ENCODE measurements at places on chromosomes 11 and 22.

GRCh38 chr22:49959782-49960158 is 802 bp upstream of the PIM3 start:
- peak; percentile 44 for DNase-seq

DNA sequence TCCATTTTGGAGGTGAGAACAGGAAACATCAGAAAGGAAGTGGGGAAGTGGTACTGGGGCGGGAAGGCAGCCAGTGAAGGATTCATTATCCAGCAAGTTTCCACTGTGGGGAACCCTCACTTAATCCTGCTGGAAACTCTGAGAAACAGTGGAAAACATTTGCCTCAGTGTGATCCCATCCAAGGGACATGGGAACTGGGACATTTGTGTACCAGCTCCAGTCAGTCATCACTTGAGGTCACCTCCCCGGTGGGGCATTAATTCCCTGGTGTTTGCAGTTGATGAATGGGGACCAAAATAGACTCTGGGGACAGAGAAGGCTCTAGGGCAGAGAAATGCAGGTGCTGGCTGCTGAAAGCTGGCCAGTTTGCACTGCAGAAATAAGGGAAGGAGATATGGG is 599.9 kb downstream of the BUD13 start:
- DNase-seq = no peak

DNA sequence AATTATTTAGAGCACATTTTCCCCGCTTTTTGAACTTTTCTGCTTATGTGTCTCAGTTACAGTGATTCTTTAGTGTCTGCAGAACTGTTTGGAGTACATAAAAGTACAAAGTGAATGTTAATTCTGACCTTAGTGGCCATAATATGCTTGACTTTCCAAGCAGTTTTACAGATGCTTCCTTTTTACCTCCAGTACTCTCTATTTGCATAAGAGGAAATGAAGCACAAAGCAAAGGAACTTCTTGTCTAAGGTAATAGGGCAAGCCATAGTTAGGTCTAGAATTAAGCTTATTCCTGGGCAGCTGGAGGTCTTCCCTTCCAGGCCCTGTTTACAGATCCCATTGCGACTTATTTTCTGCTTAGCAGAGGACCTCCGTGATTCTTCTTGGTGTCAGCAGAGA is 3.6 kb downstream of the GTPBP1 start:
- DNase-seq = no peak

GRCh38 chr11:103944251-103944940 is 92.0 kb upstream of the DDI1 start:
- DNase-seq = no peak

GRCh38 chr11:13594044-13594443 is 74.4 kb upstream of the FAR1 start:
- DNase-seq = no peak

DNA sequence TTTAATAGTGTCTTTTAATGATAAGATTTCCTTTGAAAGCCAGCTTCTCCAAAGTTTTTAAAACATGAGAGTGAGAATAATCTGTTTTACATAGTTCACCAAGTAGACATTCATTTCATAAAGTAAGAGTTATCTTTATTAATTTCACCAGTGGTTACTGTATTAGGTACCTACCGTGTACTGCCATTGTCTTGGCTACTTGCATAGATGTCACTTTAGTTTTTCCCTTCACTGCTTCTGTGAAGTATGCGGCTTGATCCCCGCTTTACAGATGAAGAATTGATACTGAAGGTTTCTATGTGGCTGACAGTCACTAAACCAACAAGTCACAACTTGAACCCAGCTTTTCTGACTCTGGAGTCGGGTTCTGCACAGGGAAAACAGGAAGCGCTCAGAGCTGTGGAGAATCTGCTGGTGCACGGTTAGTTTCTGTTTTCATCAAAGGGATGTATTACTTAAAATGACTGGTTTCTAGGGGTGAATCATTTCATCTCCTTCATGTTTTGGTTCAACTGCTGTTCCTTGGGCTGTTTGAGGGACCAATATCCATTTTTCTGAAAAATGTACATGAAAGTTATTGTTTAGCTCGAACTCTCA is 39.3 kb upstream of the MYO18B start:
- no peak for DNase-seq

DNA sequence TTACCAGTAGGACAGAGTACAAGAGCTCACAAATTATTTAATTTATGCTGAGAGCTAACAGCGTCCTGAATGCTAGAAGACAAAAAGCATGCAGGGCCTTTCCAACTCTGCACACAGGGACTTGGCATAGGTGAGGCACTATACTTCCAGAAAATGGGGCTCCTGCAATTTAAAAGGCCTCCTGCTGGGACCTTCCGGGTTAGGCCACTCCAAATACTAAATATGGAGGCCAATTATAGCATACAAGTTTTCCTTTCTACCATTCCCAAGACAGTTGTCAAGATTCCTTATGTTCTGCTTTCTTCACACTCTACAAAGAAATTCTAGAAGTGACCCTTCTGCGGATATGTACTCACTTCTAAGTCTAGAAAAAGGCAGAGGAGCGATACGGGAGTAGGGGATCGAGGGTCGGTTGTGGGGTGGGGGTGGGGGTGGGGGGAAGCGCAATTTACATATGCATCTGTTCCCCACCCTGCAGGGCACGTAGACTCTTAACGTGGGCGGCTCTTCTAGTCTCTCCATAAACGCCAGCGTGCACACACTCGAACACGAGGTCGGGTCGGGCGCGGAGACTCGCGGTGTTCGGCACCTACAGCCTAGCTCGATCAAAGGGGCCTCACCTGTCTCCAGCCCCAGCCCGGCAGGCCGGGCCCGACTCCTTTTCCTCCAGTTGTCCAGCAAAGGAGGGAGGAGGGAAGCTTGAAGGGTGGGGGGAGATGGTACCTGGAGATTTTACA is 728 bp downstream of the DCUN1D5 start:
- peak; percentile 44 for DNase-seq

DNA sequence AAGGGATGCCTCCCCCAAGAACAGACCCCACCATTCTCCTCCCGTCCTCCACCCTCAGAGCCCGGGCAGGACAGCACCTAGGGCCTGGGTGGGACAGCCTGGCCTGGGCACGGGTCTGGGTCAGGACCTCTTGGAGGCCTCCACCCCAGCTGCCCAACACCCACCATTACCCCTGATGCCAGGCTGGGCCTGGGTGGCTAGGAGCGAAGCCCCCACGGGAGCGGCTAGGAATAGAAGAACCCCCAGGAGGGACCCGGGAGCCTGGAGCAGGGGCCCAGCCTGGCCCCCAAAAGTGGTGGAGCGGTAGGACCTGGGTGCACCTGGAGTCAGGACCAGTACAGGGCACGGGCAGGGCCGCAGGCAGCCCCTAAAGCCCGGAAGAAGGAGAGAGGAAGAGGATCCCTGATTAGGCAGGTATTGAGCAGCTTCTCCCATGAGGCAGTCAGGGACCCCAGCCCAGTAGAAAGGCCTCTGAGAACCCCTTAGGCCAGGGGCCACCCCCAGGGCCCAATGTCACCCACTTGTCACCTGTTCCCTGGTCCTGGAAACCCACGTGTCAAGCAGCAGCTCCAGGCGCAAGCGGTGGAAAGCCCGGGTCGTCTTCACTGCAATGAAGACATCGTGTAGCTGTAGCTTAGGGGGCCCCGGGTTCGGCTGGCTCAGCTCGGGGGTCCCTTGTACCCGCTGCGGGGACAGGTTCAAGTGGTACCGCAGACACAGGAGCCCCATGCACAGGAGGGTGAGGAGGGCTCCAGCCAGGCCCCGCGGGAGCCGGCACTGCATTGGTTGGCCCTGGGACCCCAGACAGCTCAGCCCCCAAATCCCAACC is 575 bp downstream of the MFNG start:
- no peak for DNase-seq

- no peak for DNase-seq
Observed at GRCh38 chr11:128860571-128861361, 6.3 kb downstream of the KCNJ1 start.

DNA sequence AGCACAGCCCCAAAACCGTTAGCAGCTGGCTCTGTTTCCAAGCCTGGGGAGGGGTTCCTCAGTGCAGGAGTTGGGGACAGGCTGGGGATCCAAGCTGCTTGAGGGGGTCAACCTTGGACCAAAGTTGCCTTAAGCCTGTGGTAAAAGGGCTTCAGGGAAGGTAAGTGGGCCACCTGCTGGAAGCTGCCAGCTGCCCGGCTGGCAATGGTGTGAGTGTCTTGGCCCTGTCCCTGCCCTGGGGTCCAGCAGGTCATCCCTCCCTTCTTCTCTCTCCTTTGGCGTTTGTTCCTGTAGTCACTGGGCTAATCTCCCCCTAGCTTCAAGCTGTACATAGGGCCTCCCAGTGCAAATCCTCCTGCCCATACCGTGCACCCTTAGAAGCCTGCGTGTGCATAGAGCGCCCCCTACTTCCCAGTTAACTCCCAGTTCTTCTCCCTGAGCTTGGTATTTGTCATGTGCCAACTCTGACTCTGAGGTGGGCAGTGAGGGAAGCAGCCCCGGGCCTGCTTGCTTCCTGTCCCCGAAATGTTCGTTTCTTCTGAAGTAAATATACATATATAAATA is 4.4 kb downstream of the TMEM258 start:
- peak; percentile 70 for DNase-seq

GRCh38 chr11:127070808-127071207 is 70.2 kb upstream of the KIRREL3 start:
- DNase-seq = no peak

- DNase-seq = peak; percentile 71
Observed at GRCh38 chr11:126332221-126332711, 23.2 kb upstream of the ST3GAL4 start.

GRCh38 chr11:61010466-61011228 is 39.2 kb downstream of the CD6 start:
- DNase-seq = no peak

DNA sequence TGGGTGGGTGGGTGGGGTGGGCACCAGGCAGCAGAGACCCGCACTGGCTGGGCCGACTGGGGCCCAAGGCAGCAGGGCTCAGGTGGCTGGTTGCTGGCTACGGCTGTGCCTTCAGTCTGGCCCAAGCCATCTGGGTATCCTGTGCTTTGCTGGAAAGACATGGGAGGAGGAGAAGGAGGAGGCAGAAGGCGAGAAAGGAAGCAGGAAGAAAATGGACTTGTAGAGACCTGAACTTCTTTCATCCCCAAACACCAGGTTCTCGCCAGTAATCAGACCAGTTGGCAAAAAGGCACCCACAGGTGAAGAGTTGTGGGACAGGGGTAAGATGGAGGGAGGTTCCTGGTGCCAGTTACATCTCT is 78.8 kb downstream of the IGLL1 start:
- DNase-seq = no peak

- no peak for DNase-seq
Observed at GRCh38 chr22:17732251-17732854, 41.9 kb downstream of the BID start.

- DNase-seq = no peak
Observed at GRCh38 chr11:1231396-1232020, 8.6 kb downstream of the MUC5B start.

GRCh38 chr11:115522302-115522701 is 18.1 kb upstream of the CADM1 start:
- no peak for DNase-seq

DNA sequence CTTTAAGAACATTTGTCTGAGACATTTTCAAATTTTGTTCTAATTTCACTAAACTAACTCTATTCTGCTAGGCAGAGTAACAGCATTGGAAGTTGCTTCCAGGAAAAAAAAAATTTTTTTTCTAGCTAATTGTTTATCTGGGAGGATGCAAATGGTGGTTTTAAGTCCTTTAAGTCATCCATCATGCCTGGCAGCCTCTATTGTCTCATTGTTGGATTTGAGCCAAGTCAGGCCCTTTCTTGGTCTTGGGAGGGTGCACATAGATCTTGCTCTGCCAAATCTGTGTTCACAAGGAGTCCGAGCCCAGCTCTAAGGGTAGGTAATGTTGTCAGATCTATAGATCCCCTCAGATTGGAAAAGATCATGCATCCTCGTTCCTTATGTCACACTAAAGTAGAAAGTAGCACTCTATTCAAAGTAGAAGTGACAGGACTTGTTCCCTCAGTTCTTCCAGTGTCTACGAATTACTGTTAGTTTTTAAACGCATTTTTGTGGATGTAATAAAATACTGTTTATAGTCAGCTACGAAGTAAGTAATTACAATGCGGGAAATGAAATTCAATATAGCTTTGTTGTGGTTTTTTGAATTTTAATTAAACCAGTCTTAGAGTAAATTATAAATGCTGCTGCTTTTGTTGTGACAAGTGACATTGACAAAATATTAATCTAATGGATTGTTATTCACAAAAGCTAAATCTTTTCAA is 166.0 kb upstream of the RASSF10 start:
- DNase-seq = peak; percentile 26

Measured in ACHN (cell line).